RPMI7951 (cell line): ENCODE measurements at places on chromosomes 2 and 18. TPM values are rescaled to one million over a fixed set of nuclear protein-coding genes. Genes with fewer than 3 reads are reported as not detected.
A peak's percentile ranks its signal among the peaks of the same experiment; 100 is the strongest.

GRCh38 chr2:105380432-105381100 is 18.3 kb downstream of the FHL2 start:
- no peak for DNase-seq

GRCh38 chr2:68196120-68196716 is 38.5 kb downstream of the PNO1 start:
- DNase-seq = no peak

GRCh38 chr2:71611247-71611646 is 157.9 kb downstream of the DYSF start:
- no peak for DNase-seq

- DNase-seq = no peak
Observed at GRCh38 chr2:96157649-96158553, 12.7 kb upstream of the DUSP2 start.

Gene ZBTB7C
- 0.10 and 0.12 TPM in 2 replicates for total RNA-seq

DNA sequence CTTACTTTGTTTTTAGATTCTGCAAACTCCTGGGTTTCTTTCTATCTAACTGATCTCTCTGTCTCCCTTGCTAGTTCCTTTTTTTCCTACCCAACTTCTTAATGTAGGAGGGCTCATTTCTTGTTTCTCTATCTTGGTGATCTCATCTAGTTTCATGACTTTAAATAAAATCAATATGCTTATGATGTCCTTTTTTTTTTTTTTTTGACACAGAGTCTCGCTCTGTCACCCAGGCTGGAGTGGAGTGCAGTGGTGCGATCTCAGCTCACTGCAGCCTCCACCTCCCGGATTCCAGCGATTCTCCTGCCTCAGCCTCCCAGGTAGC is 42.2 kb upstream of the IL1RL1 start:
- DNase-seq = no peak

Gene CYB5A
- 128 and 131 TPM in 2 replicates for total RNA-seq

GRCh38 chr2:180227461-180227860 is 220.4 kb upstream of the CWC22 start:
- DNase-seq = no peak

Gene NDC80
- total RNA-seq = 83.3 and 99.5 TPM in 2 replicates

DNA sequence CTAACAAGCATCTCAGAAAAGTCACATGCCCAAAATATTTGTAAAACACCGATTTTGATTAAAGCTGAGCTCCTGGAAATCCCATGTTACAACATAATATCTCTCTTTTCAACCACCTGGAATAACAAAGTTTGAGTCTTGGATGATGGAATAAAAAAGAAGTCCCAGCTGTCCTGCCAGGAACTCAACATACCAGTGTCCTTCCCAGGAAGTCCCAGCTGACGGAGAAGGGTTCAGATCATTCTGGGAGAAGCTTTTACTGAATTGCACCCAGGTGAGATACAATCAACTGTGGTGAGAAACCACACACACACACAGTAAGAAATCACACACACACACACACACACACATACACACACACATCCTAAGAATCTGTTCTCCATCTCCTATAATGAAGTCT is 413.1 kb upstream of the PKDCC start:
- no peak for DNase-seq

Gene TANC1
- total RNA-seq = 19.3 and 24.4 TPM in 2 replicates

DNA sequence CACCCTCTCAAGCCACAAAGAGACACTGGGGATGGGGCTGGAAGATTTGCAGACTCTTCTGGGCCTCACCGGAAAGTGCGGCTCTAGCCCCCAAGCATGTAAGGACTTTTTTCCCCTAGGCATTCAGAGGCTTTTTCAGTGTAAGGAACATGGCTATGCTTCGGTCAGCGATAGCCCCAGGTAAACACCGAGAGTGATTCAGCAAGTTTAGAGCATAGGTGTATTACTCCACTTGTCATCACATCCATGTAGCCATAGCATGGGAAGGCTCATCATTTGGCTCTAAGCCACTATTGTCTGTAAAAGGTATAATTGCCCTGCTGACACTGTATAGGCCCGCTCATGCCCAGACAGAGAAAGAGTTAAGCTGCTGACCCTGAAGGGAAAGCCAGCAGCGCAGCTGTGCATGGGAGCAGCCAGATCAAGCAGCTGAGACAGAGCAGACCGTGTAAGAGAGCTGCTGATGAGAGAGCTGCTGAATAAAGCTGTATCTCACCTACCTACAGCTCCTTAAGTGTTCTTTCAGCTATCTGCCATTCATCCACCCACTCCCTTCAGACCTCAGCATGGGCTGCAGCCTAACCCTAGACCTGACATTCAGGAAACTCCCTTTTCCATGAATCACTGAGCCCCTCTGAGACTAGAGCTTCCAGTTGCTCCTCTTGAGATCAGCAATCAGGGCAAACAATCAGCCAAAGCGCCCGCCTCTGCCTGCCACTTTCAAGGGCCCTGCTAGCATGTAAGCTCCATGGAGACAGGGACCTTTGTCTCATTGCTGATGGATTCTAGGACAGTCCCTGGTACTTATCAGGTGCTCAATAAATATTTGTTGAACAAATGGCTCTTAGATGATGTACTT is 25.5 kb downstream of the LGALSL start:
- no peak for DNase-seq

DNA sequence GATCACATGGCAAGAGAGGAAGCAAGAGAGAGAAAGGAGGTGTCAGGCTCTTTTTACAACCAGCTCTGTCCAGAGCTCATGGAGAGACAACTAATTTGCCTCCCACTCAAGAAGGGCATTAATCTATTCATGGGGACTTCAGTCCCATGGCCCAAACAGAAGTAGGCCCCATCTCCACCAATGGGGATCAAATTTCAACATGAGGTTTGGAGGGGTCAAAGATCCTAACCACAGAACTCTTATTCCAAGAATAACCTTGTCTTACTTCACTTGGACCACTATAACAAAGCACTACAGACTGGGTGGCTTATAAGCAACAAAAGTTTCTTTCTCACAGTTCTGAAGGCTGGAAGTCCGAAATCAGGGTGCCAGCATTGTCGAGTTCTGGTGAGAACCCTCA is 31.8 kb downstream of the GRB14 start:
- DNase-seq = peak; percentile 23

Gene RAB10
- total RNA-seq = 120 and 138 TPM in 2 replicates

Gene FAM124B
- not detected in 2 replicates for total RNA-seq

DNA sequence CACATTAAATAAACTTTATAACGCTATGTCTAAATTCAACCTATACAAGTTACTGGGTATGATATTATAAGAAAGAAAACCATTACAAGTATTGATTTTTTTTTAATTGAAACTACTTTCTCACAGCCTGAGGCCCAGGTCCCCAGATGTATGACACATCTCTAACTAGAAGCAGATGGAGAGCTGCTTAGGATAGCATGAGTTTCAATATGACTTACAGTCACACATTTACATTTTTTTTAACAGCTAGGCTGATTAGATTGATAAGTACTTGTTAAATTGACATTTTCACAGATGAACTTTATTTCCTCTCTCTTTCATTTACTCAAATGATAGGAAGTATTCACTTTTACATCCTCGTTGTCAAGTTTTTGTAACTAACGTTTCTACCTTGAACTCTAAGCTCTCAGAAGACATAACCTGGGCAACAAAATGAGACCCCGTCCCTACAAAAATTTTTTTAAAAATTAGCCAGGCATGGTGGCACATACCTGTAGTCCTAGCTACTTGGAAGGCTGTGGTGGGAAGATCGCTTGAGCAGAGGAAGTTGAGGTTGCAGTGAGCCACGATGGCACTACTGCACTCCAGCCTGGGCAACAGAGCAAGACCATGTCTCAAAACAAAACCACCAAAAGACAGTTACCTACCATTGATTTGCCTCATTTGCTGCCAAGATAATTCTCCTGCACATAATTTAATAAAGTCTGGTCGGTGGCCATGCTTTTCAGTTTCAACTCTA is 52.4 kb downstream of the STK39 start:
- peak; percentile 40 for DNase-seq

GRCh38 chr18:24187049-24187448 is 48.2 kb downstream of the CABYR start:
- DNase-seq = no peak

Gene TTN
- 0.10 and 0.12 TPM in 2 replicates for total RNA-seq
